Stimulated activated CD4-positive, alpha-beta T cell treated with anti-CD3 and anti-CD28 coated beads, TNF-alpha, amount 100 ng/mL, for 24 hours (primary cell): ENCODE measurements at places on chromosomes 16 and 17.

- DNase-seq, result no peak
These were observed 99.3 kb downstream of the NDE1 start for GRCh38 chr16:15749371-15749770.

DNA sequence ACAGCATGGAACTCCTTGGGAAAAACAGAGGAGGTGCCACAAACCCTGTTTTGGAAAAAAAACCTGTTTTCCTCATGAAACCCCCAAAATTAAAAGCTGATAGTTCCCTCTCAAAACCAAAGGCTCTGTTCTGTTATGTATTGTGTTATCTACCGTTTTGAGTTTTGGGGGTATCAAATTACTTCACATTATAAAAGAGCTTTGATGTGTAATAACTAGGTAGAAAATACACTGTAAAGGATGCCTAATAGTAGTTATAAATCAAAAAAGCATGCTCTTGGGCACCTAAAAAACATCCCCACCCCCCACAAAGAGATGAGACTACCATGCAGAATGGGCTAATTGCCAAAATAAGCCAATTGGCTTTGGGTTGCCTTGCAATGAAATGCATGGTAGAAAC is 30.8 kb downstream of the C16orf54 start:
- no peak for DNase-seq

GRCh38 chr17:34300652-34301370 is 15.3 kb downstream of the CCL11 start:
- no peak for DNase-seq

GRCh38 chr17:71821511-71821910 is 299.3 kb upstream of the SOX9 start:
- DNase-seq, result no peak

DNA sequence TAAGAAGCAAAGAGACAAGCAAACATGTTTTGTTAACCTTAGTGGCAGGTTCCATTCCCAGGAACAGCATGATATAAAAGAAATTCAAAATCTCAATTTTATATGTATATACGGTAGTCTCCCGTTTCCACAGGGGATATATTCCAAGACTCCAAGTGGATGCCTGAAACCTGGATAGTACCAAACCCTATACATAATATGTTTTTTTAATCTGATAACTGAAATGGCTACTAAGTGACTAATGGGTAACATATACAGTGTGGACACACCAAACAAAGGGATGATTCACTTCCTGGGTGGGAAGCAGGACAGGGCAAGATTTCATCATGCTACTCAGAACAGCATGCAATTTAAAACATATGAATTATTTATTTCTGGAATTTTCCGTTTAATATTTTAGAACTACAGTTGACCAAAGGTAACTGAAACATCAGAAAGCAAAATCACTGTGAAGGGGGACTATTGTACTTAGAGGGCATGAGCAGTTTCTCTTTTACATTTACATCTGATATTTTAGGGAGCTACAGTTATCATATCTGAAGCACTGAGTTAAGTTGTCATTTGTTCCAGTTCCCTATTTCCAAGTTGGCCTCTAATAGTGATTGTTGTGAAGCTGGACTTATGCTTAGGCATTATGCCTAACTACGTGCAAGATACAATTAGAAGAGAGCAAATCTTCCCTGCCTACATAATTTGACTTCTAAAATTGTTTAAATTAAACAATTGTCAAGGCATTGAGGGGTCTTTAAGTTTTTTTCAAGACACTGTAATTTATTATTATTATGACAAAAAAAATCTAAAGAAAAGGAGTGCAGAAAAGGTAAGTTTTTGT is 34.1 kb upstream of the ABCA6 start:
- DNase-seq, result no peak

- DNase-seq, result peak; percentile 79
These were observed 1.2 kb upstream of the METTL26 start for GRCh38 chr16:637081-638018.

DNA sequence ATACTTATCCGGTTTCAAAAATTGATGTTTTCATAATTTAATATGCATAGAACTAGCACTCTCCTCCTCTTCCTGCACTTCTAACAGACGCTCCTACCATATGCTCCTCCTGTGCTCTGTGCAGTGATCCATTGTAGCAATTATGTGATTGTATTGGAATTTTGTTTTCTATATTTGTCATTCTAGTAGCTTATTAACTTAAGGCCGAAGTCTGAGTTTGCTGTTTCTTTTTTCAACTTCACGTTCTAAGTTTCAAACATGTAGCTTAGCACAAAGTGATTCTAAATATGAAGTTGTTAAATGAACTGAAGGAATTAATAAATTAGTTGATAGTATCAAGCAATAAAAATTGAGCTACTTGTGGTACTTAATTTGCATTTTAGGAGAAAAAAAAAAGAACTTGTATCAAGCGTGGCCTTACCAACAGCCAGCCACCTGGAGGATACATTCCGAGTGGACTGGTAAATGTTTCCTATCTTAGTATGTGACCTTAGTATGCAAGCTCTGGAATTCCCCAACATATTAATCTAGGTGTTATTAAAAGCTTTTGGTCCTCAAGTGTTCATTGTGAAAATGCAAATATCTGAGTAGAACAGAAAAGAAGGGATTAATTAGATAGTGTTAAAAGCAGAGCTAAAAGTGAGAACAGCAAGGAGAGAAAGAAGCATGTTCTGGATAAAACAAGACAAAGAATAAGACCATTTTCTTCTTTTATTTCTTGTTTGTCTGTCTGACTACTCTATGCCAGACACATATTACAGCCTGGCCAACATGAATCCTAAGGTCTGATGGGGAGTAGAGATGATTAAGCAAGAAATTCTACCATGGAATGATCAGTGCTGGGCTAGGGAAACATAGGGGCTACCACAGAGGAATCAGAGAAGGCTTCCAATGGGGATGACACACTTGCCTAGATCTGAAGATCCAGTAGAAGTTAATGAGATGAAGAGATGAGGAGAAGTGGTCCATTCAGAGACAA is 290.4 kb upstream of the MON1B start:
- DNase-seq, result no peak

GRCh38 chr16:50752471-50753235 is 10.8 kb downstream of the CYLD start:
- no peak for DNase-seq

DNA sequence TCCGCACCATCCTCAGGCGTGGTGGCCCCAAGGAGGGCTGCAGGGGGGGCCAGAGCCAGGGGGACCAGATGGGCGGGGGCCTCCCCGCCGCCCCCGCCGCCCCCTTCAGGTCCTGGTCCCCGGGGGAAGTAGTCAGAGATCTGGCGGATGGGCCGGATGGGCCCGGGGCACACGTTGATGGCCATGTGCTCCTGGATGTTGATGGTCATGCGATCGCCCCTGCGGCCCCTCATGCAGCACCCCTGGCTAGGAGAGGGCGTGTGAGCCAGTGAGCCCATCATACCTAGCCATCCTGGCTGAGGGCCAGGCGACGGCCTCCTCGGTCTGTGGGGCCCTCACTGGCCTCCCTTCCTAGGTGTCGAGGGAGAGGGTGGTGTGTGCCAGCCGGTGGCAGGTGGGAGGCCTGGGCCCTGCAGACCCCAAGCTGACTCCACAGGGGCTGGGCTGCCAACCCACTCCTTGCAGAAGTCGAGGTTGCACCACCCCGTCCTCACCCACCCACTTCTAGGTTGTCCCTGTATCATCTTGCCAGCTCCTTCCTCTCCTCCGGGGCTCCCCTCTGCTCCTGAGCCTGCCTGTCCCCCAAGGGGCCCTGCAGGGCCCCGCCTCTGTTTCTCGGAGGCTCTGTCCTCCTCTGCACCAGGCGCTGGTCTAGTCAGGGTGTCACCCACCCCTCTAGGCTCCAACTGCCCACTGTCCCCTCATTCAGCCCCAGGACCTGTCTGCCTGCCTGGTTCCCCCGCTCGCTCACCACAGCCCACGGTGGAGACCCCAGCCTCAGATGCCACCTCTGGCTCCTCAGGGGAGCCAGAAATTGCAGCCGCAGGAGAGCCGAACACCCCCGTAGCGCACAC is 610 bp downstream of the DOC2A start:
- no peak for DNase-seq

- DNase-seq, result no peak
These were observed 22.4 kb downstream of the CES1 start for GRCh38 chr16:55810451-55810961.

DNA sequence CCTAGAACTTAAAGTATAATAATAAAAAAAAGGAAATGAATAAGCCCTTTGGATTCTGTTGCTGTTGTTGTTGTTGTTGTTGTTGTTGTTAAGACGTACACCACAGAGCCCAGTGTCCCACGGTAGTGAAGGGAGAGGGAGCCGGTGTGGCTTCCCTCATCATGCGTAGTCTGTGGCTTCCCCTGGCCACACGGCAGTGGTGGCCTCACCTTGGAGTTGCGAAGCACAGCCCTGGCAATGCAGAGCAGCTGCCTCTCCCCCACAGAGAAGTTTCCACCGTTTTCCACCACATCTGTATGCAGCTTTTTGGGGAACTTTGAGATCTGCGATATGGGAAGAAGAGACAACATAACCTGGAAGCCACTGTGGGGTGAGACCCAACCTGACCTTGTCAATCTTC is 14.1 kb upstream of the ABCC12 start:
- DNase-seq, result no peak

- DNase-seq, result no peak
These were observed 37.2 kb upstream of the BCO1 start for GRCh38 chr16:81201267-81201666.

GRCh38 chr16:86748652-86749051 is 170.3 kb downstream of the FOXL1 start:
- no peak for DNase-seq

GRCh38 chr17:72724267-72724666 is 368.2 kb downstream of the SLC39A11 start:
- no peak for DNase-seq

GRCh38 chr16:6961704-6962103 is 370.9 kb upstream of the RBFOX1 start:
- DNase-seq, result no peak

- no peak for DNase-seq
These were observed 1.1 kb downstream of the VASN start for GRCh38 chr16:4372578-4373355.

DNA sequence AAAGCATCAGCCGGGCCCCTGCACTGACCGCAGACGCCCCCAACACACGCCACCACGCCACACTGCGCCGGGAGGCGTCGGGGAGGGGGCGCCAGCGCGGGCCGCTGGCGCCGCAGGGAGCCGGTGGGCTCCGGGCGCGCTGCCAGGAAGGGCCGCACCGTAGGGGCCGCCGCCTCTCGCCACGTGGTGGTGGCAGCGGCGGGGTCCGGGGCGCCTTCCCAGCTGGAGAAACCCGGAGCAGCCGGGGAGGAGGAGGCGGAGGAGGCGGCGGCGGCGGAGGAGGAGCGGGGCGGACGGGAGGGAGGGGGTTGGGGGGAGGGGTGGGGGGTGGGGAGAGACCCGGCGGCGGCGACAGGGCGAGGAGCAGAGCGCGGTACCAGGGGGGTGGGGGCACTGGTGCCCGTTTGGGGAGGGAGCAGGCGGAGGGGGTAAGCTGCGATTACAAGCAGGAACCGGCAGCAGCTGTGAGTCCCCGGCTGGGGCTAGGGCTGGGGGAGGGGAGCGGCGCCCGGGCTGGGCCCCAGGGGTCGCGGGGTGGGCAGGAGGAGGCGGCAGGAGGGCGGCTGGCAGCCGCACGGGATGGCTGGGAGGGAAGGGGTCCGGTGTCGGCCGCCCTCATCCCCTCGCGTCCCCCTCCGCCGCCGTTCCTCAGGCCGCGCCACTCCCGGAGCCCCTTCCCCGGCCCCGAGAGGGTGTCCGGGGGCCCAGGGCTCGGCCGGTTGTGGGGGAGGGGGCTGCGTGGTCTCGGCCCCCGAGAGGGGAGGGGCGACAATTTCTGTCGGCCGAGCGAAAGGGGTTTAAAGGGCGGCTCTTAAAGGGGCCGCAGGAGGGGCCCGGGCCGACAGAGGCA is at the start of gene TBKBP1:
Gene TBKBP1, plus strand, starts transcription at position 431 of the 850 bp plus-strand sequence. CDS start 1,952 bp downstream, outside the sequence.
- DNase-seq, result no peak

DNA sequence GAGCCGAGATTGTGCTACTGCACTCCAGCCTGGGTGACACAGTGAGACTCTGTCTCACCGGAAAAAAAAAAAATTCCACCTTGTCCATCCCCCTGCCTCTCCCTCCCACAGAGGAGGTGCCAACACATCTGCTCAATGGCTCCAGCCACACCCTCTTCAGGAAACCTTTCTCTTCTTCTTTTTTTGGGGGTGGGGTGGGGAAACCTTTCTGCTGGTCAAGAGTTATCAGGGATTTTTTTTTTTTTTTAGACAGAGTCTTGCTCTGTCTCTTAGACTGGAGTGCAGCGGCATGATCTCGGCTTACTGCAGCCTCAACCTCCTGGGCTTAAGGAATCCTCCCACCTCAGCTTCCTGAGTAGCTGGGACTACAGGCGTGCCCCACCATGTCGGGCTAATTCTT is 18.7 kb downstream of the TNS4 start:
- no peak for DNase-seq

- DNase-seq, result no peak
These were observed 8.7 kb upstream of the ZNF469 start for GRCh38 chr16:88373927-88374492.

GRCh38 chr16:9092978-9093344 is 1.5 kb downstream of the HAPSTR1 start:
- DNase-seq, result no peak

GRCh38 chr17:4550534-4551039 is 4.6 kb downstream of the MYBBP1A start:
- no peak for DNase-seq

DNA sequence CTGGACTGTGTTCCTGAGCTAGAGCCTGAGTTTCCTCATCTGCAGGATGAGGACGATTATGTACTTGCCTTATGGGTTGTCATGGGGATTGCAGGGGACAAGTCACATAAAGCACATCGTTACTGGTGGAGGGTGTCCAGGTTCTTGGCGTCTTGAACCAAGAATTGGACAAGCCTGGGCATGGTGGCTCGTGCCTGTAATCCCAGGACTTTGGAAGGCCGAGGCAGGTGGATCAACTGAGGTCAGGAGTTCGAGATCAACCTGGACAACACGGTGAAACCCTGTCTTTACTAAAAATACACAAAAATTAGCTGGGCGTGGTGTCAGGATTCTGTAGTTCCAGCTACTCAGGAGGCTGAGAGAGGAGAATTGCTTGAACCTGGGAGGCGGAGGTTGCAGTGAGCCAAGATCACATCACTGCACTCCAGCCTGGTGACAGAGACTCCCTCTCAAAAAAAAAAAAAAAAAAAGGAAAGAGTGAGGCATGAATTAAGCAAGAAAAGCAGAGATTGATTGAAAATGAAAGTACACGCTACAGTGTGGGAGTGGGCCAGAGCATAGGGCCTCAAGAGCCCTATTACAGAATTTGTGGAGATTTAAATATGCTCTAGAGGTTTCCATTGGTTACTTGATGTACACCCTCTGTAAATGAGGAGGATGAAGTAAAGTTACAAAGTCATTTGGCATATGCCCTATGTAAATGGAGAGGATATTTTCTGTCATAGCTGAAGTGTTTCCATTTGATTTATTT is 30.7 kb downstream of the ADGRG5 start:
- DNase-seq, result no peak

DNA sequence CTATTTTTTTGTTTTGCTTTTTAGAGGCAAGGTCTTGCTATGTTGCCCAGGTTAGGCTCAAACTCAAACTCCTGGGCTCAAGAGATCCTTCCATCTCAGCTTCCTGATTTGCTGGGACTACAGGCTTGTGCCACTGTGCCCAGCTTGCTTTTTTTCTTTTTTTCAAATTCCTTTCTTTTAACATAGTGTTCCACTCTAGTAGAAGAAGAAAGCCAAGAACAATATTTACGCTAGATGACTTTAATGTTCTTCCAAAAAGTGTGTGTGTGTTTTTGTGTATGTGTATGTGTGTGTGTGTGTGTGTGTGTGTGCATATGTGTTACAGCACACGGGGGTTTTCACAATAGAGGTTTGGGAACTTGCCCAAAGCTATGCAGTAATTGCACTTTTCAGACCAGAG is 10.7 kb upstream of the UMOD start:
- DNase-seq, result no peak

GRCh38 chr16:75556431-75556950 is 439 bp upstream of the TMEM231 start:
- no peak for DNase-seq

GRCh38 chr17:10327640-10328039 is 45.2 kb downstream of the MYH13 start:
- peak; percentile 75 for DNase-seq
